ENCODE measurements at places on chromosomes 7 and 10.

DNA sequence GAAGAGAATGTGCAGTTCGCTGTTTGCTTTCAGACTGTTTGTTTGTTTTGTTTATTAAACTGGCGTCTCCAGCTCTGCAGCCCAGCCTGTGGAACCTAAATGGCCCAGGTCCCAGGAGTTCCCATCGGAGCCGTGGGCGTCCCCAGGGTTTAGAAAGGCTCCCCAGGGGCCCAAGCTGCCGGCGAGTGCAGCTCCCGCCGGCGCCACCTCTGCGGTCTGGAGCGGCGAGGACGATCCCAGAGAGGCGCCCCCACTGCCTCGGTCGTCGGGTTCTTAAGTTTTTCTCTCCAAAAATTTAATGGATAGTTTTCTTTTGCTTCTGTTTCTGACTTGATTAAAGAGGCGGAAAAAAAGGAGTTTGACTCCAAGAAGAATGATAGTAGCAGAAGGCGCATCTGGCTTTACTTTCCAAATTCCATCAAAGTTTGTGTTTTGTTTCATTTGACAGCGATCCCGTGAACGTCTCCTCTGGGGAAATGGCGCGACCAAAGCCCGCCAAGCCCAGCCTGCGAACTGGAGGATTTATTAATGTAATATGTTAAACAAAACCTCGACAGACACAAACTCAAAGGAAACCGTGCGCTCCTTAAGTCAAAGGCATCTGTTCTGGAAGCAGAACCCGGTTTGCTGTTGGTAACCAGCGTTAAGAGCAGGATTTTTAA, 718 bp upstream of the FZD1 start:
- DNase-seq: peak; percentile 56

DNA sequence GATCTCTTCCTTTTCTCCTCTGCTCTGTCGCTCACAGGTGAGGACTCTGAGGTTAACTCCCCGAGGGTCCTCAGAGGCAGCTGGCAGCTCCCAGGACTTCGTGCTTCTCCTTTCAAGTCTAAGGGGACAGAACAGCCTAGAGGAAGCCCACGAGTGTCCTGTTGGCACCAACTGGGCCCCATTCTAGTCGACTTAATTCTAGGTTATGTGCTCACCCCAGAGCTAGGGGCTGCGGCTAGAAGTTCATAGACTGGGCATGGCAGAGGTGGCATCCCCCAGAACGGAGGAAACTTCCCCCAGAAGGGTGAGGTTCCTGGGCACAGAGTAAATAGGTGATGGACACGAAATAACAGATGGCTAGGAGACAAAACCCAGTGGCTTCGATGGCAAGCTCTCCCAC, 259.4 kb downstream of the TEX36 start:
- no peak for DNase-seq

GRCh38 chr10:55287346-55287745, 486.3 kb upstream of the PCDH15 start:
- DNase-seq: no peak

- DNase-seq: no peak
These were observed 22.5 kb upstream of the EPHB6 start for GRCh38 chr7:142832417-142832816.

GRCh38 chr7:50156706-50157105, 63.7 kb upstream of the ZPBP start:
- no peak for DNase-seq

GRCh38 chr7:123594813-123595241, 6.8 kb upstream of the ASB15 start:
- DNase-seq: no peak

DNA sequence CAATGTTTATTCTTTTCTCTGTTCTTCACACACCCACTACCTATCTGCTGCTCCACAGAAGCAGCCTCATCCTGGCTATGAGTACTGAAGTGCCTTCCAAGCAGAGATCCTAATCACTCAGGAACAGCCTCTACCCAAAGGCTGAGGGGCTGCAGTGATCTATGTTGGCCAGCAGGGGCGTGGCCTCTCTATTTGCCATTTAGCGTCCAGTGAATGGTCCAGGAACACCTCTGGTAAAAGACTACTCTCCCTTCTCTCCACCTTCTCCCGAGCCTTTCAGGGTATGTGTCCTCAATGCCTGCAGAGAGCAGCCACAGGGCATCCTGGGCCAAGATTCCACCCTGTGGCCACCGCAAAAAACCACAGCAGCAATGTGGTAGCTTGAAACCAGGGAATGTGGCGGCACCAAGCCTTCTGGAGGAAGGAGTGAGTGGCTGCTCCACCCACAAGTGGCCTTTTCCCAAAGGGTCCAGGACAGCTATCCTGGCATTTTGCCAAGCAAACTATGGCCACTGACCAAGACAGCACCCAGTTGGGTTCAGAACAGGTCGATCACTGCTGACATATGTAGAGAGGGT, 70.9 kb downstream of the SYPL1 start:
- peak; percentile 95 for DNase-seq

DNA sequence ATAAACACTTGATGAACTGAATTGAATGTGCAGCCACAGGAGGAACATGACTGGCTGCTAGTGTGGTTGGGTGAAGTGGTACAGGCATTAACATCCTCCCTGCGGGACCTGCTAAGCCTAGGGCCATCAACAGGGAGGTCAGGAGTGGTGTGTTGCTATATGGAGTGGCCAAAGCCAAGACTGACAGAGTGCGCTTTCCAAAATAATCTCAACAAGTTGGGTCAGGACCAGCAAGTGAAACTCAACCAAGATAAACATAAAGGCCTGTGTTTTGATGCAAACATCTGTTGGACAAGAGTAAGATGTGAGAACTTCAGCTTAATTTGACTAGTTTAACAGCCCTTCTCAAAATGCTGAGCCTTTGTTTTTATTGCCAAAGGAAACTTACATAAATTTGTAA, 97.7 kb downstream of the WDFY4 start:
- no peak for DNase-seq

DNA sequence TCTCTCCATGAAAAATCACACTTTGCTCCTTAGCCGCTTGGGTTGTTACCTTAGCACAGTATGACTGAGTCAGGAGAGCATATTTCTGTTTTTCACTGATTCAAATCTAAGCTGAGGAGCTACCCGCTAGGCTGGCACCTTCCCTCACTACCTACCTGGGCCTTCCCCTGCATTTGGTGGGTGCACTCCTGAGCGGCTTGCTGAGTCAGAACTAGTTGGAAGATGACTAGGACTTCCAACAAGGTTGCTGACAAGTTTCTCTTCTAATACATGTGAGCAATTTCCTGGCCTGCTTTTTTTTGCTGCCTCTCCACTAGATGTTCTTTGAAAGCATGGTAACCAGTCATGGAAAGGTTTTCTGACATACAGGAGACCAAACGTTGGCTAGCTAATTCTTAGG, 43.8 kb upstream of the SEC61G start:
- DNase-seq: no peak

- no peak for DNase-seq
These were observed 103.4 kb downstream of the FAM204A start for GRCh38 chr10:118238573-118239235.

GRCh38 chr10:59003203-59003602, 173.2 kb upstream of the PHYHIPL start:
- no peak for DNase-seq

Measured in K562 (cell line).